ENCODE measurements at places on chromosomes 6 and 20.

DNA sequence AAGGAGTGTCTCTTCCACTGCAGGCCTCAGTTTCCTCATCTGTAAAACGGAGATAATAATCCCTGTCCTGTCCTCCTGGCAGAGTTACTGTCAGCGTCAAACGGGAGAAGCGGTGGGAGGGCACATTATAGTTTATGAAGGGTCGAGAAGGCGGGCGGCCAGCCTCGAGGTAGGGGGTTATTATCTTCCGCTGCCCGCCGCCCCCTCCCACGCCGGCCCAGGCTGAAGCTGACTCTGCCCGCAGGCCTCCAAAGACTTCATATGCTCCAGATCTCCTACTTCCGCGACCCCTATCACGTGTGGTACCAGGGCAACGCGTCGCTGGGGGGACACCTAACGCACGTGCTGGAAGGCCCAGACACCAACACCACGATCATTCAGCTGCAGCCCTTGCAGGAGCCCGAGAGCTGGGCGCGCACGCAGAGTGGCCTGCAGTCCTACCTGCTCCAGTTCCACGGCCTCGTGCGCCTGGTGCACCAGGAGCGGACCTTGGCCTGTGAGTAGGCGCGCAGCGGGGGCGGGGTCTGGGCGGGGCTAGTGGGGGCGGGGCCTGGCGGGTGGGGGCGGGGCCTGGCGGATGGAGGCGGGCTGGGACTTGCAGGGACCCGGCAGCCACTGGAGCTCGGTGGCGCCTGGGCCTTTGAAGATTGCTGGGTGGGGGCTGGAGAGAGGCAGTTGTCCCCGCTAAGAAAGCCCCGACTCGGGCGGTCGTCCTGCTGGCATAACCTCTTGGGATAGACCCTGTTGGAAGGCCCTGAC lies 2.8 kb downstream of the PROCR start:
- DNase-seq = no peak

GRCh38 chr6:42720739-42721138 lies 1.7 kb downstream of the PRPH2 start:
- DNase-seq = no peak

- DNase-seq = no peak
Observed at GRCh38 chr6:85579581-85579980, 14.1 kb downstream of the SNX14 start.

DNA sequence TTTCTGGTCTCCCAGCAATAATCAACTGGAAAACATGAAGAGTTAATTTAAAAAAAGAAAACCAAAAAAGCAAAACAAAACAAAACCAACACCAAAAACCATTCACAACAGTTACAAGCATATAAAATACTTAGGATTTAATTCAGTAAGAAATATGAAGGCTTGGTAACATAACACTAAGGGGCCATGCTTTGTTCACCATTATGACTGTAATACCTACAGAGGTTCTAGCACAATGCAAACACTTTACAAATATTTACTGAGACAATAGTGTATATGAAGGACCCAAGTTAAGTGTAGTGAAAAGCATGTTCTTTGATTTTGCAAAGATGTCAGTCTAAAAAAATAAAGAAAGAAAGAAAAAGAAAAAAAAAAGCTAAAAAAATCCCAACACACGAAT lies 109.8 kb upstream of the EMILIN3 start:
- DNase-seq = no peak

DNA sequence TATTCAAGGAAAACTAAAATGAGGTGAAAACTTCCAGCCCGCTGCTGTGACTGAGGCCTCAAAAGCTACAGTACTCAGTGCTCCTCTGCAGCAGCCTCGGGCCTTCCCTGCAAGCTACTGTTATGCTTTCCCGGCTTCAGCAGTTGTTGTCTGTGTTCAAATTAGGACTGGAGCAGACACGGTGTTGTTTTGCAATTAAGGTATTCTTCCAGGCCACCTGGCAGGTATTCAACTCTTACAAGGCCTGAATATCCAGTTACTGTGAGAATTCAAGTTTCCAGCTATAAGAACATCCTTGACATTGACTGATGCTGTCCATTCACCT lies 10.7 kb downstream of the TXNDC5 start:
- no peak for DNase-seq

- DNase-seq = no peak
Observed at GRCh38 chr6:88848870-88849269, 114.5 kb downstream of the RNGTT start.

DNA sequence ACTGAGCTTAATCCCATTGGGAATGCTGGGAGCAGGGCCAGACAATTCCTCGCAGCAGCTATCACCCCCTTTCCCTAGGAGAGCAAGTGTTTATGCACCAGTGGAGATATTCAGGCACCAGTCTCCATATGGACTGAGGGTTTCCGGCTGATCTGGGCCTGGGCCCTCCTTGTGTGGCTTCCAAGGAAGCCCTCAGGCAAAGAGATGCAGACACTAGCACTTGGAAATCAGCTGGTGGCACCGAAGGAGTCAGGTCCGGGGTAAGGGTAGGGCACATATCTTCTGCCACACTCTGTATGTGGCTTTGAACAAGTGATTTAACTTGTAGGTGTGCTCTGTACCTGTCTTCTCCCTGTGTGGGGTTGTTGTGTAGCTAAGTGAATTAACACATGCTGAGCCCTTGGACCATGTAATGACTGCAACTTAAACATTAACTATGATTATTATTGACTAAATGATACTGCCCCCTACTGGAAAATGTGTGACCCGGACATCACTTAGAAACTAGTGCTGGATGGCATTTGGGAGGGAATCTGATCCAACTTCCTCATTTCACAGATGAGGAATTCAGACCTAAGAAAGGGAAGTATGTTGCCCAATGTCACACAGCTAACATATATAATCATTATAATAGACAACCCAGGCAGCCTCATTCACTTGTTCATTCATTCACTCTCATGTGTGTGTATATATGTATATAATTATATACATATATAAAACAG lies 19.3 kb upstream of the WFDC2 start:
- DNase-seq = no peak
